HuH-7.5 (cell line): ENCODE measurements at places on chromosomes 7 and 10.

GRCh38 chr10:28316696-28317095, 13.8 kb upstream of the MPP7 start:
- DNase-seq = no peak

DNA sequence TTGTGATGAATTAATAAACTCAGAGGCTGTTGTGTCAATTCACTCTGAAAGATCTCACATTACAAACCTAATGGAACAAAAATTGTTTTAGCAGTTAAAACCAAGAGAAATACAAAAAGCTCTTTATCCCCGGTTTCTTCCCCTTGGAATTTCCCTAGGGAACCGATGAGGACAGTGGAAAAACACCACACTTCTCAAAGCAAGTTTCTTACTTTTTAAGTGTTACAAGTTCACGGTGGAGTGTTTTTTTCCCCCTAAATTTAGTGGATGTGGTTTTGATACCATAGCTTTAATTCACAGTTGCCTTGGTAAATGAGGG, 10.3 kb downstream of the BAMBI start:
- DNase-seq = no peak

DNA sequence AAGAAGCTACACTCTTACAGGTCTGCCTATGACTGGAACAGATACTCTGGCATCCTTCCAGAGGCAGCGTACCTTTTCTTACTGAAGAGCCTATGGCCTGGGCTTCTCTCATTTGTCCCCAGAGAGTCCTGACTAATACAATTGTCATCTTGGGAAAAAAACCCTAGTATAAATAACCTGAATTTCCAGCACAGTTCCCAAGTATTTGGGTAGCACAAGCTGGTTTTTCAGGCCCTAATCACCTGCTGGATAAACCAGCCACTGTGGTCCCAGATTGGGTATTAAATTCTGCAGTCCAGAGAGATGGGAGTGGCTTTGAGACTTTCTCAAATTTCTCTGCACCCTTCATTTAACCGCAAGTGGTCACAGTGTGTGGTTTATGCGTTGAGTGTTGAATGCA, 186.8 kb upstream of the NEBL start:
- no peak for DNase-seq

DNA sequence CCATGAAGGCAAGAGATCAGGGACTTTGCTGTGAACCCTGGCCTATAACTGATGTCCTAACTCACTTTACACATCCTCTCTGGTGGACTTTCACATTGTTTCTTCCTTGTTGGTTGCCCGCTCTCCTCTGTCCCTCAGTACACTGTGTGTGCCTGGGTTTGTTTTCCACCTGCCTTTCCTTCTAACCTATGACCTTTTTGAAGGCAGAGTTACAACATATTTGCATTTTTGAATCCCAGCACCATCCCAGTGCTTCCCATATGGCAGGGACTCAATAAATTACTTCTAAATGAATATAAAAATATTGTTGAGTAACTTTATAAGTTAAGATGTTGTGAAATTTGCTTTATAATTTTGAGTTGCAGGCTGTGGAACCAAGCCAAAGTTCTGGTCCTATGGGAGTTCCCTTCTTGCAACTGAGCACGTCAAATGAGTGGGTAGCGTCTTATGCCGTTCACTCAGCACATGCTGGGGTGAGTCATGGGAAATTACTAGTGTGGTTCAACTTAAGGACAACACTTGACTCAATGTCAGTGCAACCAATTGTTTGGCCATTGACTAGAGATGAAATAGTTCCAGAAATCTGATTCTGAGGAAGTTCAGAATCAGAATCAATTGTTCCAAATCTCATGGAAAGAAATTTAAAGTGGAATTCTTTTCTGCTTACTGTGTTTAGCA, 250.9 kb downstream of the TWIST1 start:
- no peak for DNase-seq

DNA sequence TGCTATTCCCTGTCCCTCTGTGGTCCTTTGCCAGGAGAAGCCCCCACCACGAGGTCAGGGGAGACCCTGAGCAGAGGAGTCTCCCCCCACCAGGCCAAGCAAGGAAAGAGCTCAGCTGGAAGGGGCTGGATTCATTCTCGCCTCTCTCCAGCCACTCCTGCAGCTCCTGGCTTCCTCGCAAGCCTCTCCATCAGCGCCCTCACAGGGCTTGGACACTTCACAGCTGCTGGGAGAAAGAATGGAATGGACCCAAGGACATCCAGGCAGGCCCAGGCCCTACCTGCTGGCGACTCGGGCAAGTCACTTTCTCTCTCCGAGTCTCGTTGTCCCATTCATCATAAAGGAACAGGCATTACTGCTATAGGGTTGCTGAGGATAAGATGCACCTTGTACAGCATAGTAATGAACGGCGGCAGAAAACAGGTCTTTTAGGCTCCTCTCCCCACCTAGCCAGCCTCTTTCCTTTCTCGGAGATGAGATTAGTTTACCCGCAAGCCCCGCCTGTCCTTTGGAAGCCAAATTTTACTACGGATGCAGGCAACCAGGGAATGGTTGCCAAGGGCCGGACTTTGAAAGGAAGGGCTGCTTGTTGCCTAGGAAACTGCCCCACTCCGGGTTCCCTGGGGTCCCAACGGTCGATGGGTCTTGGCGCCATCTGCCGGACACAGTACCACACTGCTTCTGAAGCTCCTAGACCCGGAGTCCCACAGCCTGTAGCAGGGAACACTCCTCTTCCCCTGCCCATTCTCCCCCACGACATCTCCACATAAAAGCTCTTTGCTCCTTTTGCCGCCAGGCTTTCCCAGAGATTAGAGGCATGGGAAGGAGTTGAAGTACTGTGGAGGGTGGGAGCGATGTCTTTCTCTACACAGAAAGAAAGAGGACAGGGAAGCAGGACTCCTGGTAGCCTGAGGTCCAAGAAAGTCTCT, 22.3 kb downstream of the IMPDH1 start:
- peak; percentile 97 for DNase-seq

DNA sequence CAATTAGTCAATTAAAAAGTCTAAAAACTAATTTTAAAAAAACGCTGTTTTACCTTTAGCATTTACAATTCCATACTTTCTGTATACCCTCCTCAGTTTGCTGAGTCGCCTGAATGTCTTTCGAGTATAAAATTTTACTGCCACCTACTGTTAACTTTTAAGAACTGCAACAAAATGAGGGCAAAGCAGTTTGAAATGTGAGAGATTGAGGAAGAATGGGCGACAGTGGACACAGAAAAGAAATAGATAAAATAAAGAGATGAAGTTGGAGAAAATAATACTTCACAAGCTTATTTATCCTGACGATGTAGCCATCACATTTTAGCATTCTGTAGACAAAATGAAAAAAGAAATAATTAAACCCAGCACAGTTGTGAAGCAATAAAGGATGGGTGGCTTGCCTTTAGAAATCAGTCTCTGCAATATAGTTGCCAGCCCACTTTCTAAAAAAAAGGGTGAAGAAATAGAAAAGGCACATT, 110.8 kb upstream of the PTN start:
- DNase-seq = no peak

- DNase-seq = peak; percentile 12
These were observed 91.3 kb upstream of the NPY start for GRCh38 chr7:24192691-24193090.

- DNase-seq = peak; percentile 24
These were observed 97.9 kb upstream of the KLF14 start for GRCh38 chr7:130831817-130832481.

- no peak for DNase-seq
These were observed 71.4 kb downstream of the CUZD1 start for GRCh38 chr10:122774231-122774630.

- no peak for DNase-seq
These were observed 250.3 kb downstream of the SNX13 start for GRCh38 chr7:17690030-17690429.
